Activated B cell treated with CpG ODN at 0.5 μM for 24 hours (primary cell): ENCODE measurements at places on chromosomes 11 and 22.
A peak's percentile ranks its signal among the peaks of the same experiment; 100 is the strongest.

DNA sequence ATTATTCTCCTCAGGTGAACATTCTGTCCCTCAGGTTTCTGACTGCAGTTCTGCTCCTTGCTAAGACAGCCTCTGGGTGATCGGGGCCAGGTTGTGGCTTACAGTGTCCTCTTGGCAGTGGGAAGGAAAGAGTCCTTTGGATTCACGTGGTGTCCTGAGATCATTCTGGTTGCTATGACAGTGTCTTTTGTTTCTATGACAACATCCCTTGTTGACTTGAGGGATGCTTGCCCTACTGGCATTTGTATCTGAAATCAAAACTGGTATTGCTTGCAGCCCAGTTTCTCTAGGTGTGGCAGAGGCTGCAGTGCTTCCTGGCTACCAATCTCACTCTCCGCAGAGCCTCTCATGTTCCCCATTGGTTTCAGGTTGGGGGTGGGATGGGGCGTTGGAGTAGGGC, 151.8 kb upstream of the CCDC90B start:
- DNase-seq: no peak

- DNase-seq: no peak
Measured at GRCh38 chr11:31828217-31828616, 17.1 kb upstream of the PAX6 start.

- DNase-seq: no peak
Measured at GRCh38 chr11:85316967-85317366, 310.2 kb downstream of the DLG2 start.

DNA sequence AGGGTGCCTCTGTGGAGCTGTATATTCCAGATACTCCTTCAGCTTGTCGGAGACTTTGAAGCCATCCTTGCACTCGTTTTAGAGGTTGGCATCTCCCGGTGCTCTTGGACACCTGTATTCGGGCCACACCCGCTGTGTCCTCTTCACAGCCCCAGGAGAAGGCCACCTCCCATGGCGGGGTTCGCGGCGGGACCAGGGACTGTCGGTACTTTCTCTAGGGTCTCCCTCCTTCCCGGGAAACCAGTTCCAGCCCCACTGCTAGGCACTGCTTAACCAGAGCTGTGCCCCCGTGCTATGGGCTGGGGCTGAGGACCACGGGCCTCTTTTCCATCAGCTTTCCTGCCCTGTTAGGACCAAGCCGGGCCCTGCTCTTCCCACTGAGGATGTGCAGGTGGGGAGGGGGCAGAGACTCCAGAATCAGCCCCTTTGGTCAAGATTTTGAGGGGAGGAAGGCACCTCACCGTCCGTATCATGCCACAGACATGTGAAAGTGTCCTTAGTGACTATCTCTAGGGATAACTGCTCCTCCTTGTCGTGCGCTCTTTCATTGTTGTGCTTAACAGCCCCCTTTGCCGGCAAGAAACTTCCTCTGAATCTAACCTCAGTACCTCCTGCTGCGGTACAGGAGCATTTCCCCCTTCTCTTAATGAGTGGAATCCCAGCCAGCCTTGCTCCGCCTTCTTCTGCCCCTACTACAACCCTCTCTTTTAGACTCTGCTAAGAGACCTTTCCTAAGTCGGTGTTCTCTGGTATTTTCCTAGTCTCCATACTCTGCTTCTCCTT, 1.2 kb upstream of the B3GAT1 start:
- no peak for DNase-seq

DNA sequence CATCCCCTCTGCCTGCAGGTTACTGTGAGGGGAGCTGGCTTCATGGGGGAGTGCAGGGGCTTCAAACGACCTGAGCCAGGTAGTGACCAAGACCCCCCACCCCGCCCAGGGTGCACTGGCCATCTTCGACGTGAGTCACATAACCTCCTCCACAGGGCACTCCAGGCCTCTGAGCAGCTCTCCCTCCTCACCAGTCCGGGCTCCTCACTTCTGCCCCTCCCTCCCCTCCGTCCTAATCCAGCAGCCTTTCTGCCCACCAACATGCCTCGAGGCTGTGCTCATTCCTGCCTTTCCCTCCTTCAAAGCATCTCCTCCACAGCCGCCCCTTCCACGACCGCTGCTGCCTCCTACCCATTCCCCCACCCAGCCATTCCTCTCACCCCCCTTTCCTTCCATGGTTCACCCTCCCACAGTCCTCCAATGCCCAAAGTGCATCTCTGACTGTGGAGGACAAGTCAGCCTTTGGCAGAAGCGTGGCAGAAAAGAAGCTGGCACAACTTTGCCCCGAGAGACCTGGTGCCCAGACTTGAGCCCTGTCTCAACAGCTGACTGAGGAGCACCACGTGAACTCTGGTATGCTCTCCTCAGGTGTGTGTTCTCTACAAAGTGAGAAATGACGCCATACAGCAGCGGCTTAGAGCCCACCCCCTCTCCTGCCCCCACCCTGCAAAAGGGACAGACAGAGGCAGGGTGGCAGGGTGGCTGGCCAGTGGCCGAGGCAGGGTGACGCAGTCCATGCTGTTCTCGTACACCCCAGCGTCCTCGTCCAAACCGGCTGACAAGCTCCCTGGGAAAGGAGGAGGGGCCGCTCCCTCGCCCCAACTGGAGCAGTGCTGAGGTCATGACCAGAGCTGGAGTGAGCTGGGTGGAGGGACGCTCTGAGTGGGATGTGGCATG, 30.4 kb downstream of the OPCML start:
- DNase-seq: no peak

GRCh38 chr11:63681321-63682065, at the start of gene RTN3:
TSS of gene RTN3 (plus strand) at chr11:63681500. CDS start at chr11:63681637, 137 bp downstream.
- peak; percentile 99 for DNase-seq
